ENCODE measurements at places on chromosomes 12 and 14.
A peak's percentile ranks its signal among the peaks of the same experiment; 100 is the strongest.

- no peak for DNase-seq
Observed at GRCh38 chr12:22731236-22731635, 106.3 kb downstream of the ETNK1 start.

- DNase-seq, result no peak
Observed at GRCh38 chr12:117596968-117597367, 235.5 kb upstream of the NOS1 start.

GRCh38 chr12:6852651-6853354 is 853 bp downstream of the USP5 start:
- peak; percentile 78 for DNase-seq

- peak; percentile 69 for DNase-seq
Observed at GRCh38 chr12:117212563-117213190, 22.4 kb upstream of the FBXO21 start.

All from EL (cell line).